T follicular helper cell (primary cell): ENCODE measurements at places on chromosomes 3 and 15.

DNA sequence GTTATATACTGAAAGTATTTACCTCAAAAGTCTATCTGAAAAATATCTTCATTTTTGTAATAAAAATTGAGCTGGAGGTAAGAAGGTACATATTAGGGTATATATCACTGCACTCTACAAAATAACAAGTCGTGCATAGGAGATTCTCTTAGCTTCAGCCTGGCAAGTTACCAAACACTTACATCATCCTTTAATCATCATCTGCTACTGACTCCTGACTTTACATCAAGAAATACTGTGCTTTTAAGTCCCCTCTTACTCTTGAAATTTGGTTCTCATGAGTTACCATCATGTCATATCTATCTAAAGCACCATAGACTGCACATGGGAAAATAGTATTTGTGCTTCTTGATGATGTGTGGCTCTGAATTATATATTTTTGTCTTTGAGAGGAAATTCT lies 50.8 kb downstream of the LYSMD4 start:
- DNase-seq, result no peak

- DNase-seq, result no peak
Measured at GRCh38 chr15:50229336-50229735, 36.2 kb downstream of the HDC start.

- DNase-seq, result no peak
Measured at GRCh38 chr15:65058394-65059368, 9.1 kb downstream of the RASL12 start.

GRCh38 chr3:39086144-39086543 lies 21.3 kb downstream of the GORASP1 start:
- no peak for DNase-seq

DNA sequence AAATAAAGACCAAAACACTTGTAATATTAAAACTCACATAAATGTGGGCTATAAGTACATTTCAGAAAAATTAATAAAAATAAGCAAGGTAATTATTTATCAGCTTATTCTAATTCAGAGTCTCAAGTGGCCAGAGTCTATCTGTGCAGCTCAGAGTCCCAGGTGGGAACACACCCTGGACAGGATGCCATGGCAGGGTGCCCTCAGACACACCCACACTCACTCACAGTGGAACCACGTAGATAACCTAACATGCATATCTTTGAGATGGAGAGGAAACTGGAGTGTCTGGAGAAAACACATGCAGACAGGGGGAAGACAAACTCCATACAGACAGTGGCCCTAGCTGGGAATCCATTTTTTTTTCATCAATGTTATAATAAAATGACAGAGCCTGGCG lies 37.2 kb downstream of the FSIP1 start:
- no peak for DNase-seq
